ENCODE measurements at places on chromosomes 7 and 10. TPM values are rescaled to one million over a fixed set of nuclear protein-coding genes. Genes with fewer than 3 reads are reported as not detected.

DNA sequence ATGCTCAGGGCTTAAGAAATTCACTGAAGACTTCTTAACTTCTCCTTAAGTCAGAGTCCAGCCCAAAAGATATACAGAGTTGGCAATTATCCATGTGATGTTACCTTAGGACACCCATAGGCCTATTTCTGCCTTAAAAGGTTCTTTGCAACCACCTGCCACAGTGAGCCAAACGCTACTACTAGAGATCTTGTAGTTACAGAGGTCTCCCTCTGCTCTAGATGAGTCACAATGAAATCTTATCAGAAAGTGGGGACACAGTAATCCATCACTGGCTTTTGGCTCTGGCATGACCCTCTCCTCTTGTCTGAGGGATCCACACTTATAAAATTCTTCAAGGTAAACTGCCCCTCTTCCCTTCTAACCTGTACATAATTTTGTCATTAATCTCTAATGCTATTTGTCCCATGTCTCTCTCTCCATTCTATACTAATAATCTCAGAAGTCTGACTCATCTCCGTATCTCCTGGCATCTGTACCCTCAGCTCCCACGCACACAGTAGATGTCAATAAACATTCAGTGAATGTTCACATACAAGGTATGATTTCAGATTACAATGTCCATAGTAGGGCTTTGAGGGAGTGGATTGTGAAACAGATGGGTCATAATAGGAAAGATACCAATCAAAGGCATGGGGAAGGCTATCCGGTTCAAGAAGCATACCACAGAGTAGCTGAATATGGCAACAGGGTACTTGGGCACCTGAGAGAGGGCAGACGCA is 112.1 kb downstream of the SGMS1 start:
- H3K4me3 ChIP-seq: no peak overlapping the region
- H3K36me3 ChIP-seq: no peaks in the 10 kb centered on the region
- H3K4me1 ChIP-seq: peaks cover 10% of the 10 kb centered on the region
- no peak for DNase-seq

The NRAP gene
- total RNA-seq: not detected

The GOLGA7B gene
- total RNA-seq: 0.07 TPM

- H3K4me1 ChIP-seq: peaks cover 34% of the 10 kb centered on the region
- H3K36me3 ChIP-seq: peaks cover 4% of the 10 kb centered on the region
- H3K27me3 ChIP-seq: no peaks in the 10 kb centered on the region
- no peak overlapping the region for H3K4me3 ChIP-seq
- no peak for DNase-seq
Measured at GRCh38 chr10:58438340-58438871, 53.2 kb downstream of the TFAM start.

GRCh38 chr10:78053211-78053868 is 19.7 kb downstream of the RPS24 start:
- peaks cover 2% of the 10 kb centered on the region for H3K36me3 ChIP-seq
- H3K4me1 ChIP-seq: no peaks in the 10 kb centered on the region
- H3K4me3 ChIP-seq: no peak overlapping the region
- no peak for DNase-seq
- no peaks in the 10 kb centered on the region for H3K27me3 ChIP-seq

DNA sequence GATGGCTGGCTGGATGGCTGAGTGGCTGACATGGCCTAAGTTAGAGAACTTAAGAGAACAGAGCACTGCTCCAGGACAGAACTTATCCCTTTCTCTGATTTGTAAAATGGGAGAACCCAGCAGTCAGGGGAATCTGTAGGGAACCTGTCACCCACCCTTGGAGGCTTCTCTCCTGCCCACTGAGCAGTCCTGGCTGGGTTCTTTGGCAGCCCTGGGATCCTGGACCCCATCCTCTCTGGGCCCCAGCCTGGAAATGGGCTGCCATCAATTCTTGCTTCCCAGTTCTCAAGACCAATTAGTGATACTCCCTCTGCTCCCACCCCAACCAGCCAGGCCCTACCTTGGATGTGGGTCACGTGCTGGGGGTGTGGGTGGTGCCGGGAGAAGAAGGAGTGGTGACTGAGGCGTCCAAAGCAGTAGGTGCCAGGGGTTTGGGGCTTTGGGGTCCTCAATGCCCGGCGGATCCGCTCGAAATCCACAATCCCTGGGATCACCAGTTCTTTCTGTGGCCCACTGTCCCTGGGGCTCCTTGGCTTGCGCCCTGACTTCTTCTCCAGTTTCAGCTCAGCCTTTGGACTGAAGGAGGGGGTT is 3.6 kb downstream of the TBATA start:
- H3K4me1 ChIP-seq: no peaks in the 10 kb centered on the region
- no peaks in the 10 kb centered on the region for H3K36me3 ChIP-seq
- no peak overlapping the region for H3K4me3 ChIP-seq
- peak; percentile 29 for DNase-seq

DNA sequence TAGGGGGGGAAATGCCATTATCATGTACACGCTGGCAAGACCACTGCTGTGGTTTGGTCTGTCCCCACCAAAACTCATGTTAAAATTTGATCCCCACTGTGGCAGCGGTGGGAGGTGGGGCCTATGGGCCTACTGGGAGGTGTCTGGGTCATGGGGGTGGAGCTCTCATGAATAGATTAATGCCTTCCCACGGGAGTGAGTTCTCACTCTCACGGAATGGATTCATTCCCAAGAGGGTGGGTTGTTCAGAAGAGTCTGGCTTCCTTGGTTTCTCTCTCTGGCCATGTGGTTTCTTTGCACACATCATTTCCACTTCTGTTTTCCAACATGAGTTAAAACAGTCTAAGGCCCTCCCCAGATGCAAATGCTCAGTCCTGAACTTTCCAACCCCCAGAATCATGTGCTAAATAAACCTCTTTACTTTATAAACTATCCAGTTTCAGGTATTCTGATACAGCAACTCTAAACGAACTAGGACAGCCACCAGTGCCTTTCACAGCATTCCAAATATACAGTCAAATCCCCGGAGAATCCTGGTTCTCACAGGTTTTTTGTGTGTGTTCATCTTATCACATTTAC is 44.3 kb downstream of the SMURF1 start:
- H3K36me3 ChIP-seq: peaks cover 26% of the 10 kb centered on the region
- peak overlapping the region; percentile 67 for H3K27ac ChIP-seq
- H3K4me3 ChIP-seq: no peak overlapping the region
- H3K27me3 ChIP-seq: no peaks in the 10 kb centered on the region
- no peak for DNase-seq

DNA sequence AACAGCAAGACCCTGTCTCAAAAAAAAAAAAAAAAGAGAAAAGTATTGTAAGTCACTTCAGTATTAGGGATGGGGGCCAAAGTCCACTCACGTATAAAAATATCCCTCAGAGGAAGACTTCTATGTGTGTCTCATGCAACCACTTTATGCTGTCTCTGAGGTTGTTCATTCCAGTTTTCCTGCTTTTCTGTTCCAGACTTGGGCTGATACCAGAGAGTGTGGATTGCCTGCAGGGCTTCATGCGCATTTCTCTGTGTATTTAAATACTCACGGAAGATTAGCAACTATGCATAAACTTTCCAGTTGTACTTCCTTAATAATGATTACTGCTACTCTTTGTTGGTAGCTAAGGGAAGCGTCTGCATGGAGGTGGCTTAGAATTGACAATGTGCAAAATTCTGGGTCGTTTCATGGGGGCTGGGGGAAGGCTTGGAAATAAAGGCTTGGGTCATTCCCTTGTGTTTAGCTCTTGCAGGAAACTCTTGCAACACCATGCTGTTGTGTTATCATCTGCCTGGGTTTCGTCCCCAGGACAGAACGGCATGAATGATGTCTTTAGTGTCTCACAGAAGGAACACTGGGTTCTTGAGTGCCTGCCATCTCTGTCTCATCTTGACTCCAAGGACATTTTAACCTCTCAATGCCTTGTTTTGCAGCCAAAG is 54.1 kb downstream of the KIAA1217 start:
- H3K27ac ChIP-seq: peak overlapping the region; percentile 64
- no peak overlapping the region for H3K4me3 ChIP-seq
- DNase-seq: no peak
- no peaks in the 10 kb centered on the region for H3K27me3 ChIP-seq
- H3K36me3 ChIP-seq: peaks cover 37% of the 10 kb centered on the region

GRCh38 chr7:3591944-3592343 is 290.9 kb downstream of the SDK1 start:
- peaks cover 20% of the 10 kb centered on the region for H3K4me1 ChIP-seq
- no peak overlapping the region for H3K4me3 ChIP-seq
- H3K36me3 ChIP-seq: no peaks in the 10 kb centered on the region
- DNase-seq: no peak

The VKORC1L1 gene
- total RNA-seq: 23.1 TPM

The NUTM2E gene
- total RNA-seq: 0.78 TPM

DNA sequence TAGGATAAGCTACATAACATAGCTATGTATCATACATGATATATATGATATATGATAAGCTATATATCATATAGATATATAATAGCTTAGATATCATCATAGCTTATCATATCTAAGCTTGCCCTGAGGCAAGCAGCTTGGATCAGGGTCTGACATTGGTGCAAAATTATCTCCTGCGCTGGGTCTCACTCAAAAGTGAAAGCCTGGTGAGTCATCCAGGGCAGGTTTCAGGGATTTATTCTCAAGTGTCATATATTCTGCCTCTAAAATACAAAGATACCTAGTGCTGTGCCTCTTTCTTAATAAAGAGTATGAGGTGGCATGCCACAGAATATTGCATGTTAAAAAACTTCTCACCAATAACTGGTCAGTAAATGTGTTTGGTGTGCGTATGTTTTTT is 105.9 kb downstream of the CDC14C start:
- H3K4me1 ChIP-seq: peaks cover 21% of the 10 kb centered on the region
- H3K27ac ChIP-seq: no peak overlapping the region
- H3K27me3 ChIP-seq: no peaks in the 10 kb centered on the region
- no peaks in the 10 kb centered on the region for H3K36me3 ChIP-seq
- H3K4me3 ChIP-seq: no peak overlapping the region

GRCh38 chr7:111113263-111114017 is 22.5 kb downstream of the LRRN3 start:
- no peak for DNase-seq
- H3K4me1 ChIP-seq: peaks cover 28% of the 10 kb centered on the region
- no peaks in the 10 kb centered on the region for H3K27me3 ChIP-seq
- peak overlapping the region; percentile 73 for H3K27ac ChIP-seq
- peaks cover 1% of the 10 kb centered on the region for H3K36me3 ChIP-seq

The SPDYE11 gene
- total RNA-seq: 0.11 TPM

- H3K27ac ChIP-seq: no peak overlapping the region
- no peak for DNase-seq
- H3K4me3 ChIP-seq: no peak overlapping the region
- peaks cover 58% of the 10 kb centered on the region for H3K36me3 ChIP-seq
- H3K4me1 ChIP-seq: no peaks in the 10 kb centered on the region
Measured at GRCh38 chr10:99742701-99743100, 10.7 kb downstream of the CUTC start.

DNA sequence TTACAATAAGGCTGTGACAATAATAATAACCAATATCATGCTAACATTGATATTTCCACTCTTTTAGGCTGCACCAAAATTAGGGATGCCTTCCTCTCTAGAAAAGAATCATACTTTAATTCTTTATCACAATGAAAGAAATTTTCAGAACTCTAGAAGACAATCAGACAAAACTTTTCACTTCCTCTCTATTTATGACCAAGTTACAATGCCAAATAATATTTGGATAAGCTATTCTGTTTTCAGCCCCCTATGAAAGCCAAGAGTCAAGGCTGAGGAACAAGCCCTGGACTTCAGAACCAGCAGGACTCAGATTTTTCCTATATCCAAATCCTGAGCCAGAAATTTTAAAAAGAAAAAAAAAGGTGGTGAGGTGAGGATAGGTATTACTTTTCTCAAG is 4.6 kb downstream of the HYCC1 start:
- H3K36me3 ChIP-seq: no peaks in the 10 kb centered on the region
- no peak overlapping the region for H3K4me3 ChIP-seq
- H3K27ac ChIP-seq: no peak overlapping the region
- no peaks in the 10 kb centered on the region for H3K27me3 ChIP-seq

GRCh38 chr7:77537136-77537777 is at the start of gene PTPN12:
PTPN12 (plus strand) TSS chr7:77537295; CDS start chr7:77537547, 252 bp downstream.
- peak within 1 kb of the TSS; percentile 98 for H3K27ac ChIP-seq
- H3K27me3 ChIP-seq: no peaks in the 10 kb centered on the region
- peaks cover 32% of the 10 kb centered on the region for H3K4me1 ChIP-seq

- no peaks in the 10 kb centered on the region for H3K27me3 ChIP-seq
- DNase-seq: no peak
- H3K36me3 ChIP-seq: peaks cover 46% of the 10 kb centered on the region
- peaks cover 14% of the 10 kb centered on the region for H3K4me1 ChIP-seq
- H3K27ac ChIP-seq: peak overlapping the region; percentile 91
Measured at GRCh38 chr10:114855776-114856543, 34.4 kb downstream of the FHIP2A start.

The ACHE gene
- 9.2 TPM for total RNA-seq

The KAZALD1 gene
- total RNA-seq: 15.9 TPM

- peaks cover 20% of the 10 kb centered on the region for H3K4me1 ChIP-seq
- peaks cover 12% of the 10 kb centered on the region for H3K36me3 ChIP-seq
- no peak overlapping the region for H3K4me3 ChIP-seq
- DNase-seq: no peak
- H3K27ac ChIP-seq: peak overlapping the region; percentile 75
Measured at GRCh38 chr10:86775870-86776180, 19.4 kb downstream of the BMPR1A start.

The ADAM12 gene
- 13.3 TPM for total RNA-seq

GRCh38 chr10:106548832-106549231 is 615.7 kb downstream of the SORCS1 start:
- H3K4me1 ChIP-seq: no peaks in the 10 kb centered on the region
- no peaks in the 10 kb centered on the region for H3K27me3 ChIP-seq
- no peak for DNase-seq
- H3K4me3 ChIP-seq: no peak overlapping the region

DNA sequence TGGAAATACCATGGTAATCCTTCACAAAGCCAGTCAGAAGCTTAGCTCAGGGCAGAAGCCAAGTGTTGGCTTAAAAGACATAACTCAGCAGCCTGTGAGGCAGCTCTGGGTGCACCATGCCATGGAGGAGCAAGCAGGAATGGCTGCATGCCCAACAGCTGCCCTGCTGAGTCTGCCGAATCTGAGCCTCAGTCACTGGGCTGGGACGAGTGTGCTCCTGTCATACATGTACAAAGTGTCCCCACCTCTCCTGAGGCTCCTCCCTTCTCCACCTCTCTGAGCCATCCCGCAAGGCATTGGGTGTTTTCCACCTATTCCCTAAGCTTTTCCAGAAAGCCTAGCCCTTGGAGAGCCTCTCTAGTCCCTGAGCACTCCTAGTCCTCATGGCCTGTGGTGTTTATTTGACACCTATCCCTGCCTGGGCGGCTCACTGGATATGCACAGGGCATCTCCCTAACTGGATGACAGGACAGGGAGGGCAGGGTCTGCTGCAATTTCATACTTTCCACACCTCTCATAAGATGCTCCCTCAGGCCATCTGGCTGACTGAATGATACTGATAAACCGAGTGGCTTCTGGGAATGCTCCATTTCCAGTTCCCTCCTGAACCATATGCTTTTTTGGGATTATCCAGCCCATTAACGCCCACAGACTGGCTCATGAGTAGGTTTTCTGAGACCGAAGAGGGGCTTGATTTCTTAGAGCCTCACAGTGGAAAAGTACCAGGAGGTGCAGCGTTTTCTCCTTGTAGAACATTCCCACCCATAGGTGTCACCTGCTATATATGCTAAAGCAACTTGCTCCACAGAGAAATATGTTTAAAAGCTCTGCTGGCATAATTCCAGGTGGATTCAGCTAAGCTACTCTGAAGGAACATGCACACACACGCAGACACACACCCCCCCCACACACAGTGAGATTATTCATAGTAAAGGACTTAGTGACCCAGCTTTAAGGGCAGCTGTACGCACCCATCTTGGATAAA is 199.3 kb downstream of the SNX10 start:
- H3K4me3 ChIP-seq: no peak overlapping the region
- H3K4me1 ChIP-seq: peaks cover 92% of the 10 kb centered on the region
- H3K27ac ChIP-seq: peak overlapping the region; percentile 84
- H3K27me3 ChIP-seq: no peaks in the 10 kb centered on the region
- no peak for DNase-seq

- H3K27ac ChIP-seq: peak overlapping the region; percentile 5
- H3K4me3 ChIP-seq: no peak overlapping the region
- no peak for DNase-seq
- H3K36me3 ChIP-seq: no peaks in the 10 kb centered on the region
- peaks cover 4% of the 10 kb centered on the region for H3K4me1 ChIP-seq
- peaks cover 2% of the 10 kb centered on the region for H3K27me3 ChIP-seq
Measured at GRCh38 chr7:79420464-79420863, 33.0 kb downstream of the MAGI2 start.

Measured in mesothelial cell of epicardium (in vitro differentiated cells).